ENCODE measurements at places on chromosomes 1 and 21. TPM values are rescaled to one million over a fixed set of nuclear protein-coding genes. Genes with fewer than 3 reads are reported as not detected.

The LRRC71 gene
- not detected for total RNA-seq

The AMPD1 gene
- total RNA-seq, result not detected

The GSTM1 gene
- 36.2 TPM for total RNA-seq

The PDE4DIP gene
- total RNA-seq, result 27.4 TPM

The CENPL gene
- total RNA-seq, result 3.8 TPM

The TMEM79 gene
- total RNA-seq, result 1.7 TPM

The RGS5 gene
- 1.6 TPM for total RNA-seq

The TMEM240 gene
- total RNA-seq, result 0.75 TPM

The SLC45A1 gene
- 0.88 TPM for total RNA-seq

DNA sequence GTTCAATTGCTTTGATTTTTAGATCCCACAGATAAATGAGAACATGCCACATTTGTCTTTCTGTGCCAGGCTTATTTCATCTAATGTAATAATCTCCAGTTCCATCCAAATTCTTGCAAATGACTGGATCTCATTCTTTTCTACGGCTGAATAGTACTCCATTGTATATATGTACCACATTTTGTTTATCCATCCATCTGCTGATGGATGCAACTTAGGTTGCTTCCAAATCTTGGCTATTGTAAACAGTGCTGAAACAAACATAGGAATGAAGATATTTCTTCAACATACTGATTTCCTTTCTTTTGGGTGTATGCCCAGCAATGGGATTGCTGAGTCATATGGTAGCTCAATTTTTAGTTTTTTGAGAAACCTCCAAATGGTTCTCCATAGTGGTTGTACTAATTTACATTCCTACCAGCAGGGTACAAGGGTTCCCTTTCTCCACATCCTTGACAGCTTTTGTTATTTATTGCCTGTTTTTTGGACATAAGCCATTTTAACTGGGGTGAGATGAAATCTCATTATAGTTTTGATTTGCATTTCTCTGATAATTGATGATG lies 344.4 kb downstream of the KCTD3 start:
- no peak for DNase-seq

DNA sequence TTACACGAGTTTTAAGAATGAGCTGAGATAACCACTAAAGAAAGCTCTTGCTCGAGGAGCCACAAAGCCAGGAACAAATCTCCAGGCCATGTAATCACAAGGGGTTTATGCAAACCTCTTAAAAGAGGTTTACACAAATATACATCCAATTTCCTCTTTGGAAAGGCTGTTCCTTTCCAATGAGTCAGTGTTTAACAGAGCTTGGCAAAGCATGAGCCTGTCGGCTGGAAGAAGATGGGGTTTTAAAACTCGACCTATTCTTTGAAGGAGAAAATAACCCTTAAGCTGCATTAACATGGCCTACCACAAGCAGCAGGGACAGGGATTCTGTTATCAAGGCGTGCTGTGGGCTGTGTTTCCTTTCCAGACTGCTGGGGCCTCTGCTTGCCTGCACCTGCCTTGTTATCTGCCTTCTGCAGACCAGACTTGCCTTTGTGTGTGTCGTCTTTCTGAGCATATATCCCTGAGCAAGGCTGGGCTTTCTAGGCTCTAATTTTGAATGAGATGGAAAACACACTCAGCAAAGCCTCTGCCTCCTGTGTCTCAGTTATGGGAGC lies 40.6 kb upstream of the CYP2J2 start:
- no peak for DNase-seq

DNA sequence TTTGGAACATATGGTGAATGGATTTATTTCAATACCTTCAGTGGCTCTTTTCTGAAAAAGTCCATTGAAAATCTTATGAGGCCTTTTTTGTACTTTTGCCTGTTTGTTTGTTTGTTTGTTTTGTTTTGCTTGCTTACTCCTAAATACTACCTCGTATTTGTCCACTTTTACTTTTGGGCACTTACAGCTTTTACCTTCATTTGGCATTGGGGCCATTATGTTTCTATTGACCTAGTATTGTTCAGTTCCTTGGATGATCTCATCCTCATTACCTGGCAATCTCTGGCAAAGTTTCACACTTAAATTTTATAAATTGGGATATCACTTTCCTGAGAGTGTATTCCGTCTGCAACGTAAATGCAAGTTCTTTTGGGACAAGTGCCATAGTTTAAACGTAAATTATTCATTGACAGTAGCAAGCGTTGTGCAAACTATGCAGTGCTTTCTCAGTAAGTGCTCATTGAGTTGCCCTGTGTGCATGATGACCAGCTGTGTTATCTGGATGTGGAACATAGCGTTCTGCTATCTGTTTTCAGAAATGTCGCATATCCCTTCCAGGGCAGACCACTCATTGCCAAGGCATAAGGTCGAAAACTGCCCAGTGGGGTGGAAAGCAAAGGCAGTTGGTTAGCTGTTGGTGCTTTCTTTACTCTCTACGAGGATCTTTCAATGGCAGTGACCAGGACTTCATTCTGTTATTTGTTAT lies 51.1 kb downstream of the LRRC8D start:
- no peak for DNase-seq

DNA sequence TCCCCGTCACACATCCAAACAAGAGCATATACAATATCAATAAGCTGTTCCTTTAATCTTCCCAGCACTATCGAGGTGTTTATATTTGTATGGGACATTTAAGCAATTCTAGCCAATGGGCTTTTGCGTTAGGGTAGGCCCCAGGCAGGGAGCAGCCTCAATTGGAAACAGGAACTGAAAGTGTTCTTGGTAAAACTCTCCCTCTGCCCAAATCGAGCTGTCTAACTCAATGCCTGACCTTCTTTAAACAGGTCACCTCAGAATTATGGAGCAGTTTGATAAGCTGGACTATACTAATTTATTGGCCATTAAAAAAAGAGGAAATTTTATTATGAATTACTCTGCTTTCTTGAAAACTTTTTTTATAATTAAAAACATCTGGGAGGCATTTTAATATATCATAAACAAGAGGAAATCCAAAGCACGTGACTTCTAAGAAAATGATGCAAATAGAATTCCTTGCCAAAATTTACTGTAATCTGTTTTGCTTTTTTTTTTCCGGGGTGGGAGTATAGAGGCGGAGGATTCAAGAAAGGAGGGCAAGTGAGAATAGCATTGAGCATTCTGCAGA lies 498.1 kb downstream of the LMO4 start:
- DNase-seq, result no peak

GRCh38 chr1:6601923-6602668 lies 573 bp downstream of the KLHL21 start:
- peak; percentile 63 for DNase-seq

GRCh38 chr21:35332841-35333426 lies 283.8 kb upstream of the RUNX1 start:
- DNase-seq, result no peak

- no peak for DNase-seq
Measured at GRCh38 chr1:63873751-63874150, 99.9 kb downstream of the ROR1 start.

GRCh38 chr1:169924063-169924462 lies 30.4 kb upstream of the SCYL3 start:
- no peak for DNase-seq

DNA sequence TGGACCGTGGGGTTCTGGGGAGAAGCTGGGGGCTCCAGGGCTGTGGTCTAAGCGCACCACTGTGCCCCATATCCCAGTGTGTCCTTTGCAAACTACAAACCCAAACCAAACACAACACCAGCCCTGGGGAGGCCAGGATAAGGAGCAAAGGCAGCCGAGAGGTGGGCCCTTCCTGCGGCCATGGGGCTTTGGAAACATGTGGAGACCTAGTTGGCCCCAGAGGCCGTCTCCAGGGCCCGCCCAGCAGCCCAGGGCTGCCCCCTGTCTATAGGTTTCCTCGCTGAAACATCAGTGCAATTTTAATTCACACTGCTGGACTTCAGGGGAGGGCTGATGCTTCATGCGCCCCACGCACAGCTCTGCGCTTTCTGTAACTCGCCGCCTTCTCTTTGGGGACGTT lies 61.3 kb downstream of the PRDM16 start:
- DNase-seq, result no peak

- DNase-seq, result no peak
Measured at GRCh38 chr1:31346785-31347184, 26.1 kb downstream of the FABP3 start.

GRCh38 chr1:154324669-154325582 lies at the start of gene ATP8B2:
Gene ATP8B2, plus strand, starts transcription at chr1:154325525. Its CDS starts 2,617 bp downstream, at chr1:154328142.
- DNase-seq, result peak; percentile 85

- no peak for DNase-seq
Measured at GRCh38 chr1:62361431-62361830, 42.2 kb upstream of the KANK4 start.

DNA sequence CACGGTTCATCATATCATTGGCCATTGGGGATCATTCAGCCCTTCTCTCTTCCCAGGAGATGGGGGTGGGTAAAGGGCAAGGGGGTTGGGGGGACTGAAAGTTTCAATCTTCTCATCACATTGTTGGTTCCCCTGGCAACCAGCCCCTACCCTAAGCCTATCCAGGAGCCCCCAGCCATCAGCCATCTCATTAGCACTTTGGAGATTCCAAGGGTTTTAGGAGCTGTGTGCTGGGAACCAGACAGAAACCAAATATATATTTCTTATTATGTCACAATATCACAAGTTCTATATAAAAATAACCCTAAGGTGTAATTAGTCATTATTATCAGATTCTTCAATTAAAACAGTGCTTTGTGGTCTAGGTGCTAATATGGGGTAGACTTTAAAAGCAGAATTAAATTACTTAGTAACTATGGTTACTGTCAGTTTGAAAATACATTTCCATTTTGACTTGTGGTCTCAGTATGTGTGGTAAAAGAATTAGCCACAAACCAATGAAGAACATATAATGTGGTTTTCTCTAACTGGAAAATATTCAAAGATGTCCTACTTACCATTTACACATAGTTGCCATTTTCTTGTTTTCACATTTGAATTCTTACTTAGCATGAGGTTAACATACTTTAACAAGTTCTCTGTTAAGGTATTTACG lies 28.1 kb downstream of the IL23R start:
- DNase-seq, result peak; percentile 73

GRCh38 chr1:85319931-85320330 lies 43.5 kb upstream of the BCL10 start:
- DNase-seq, result no peak

- peak; percentile 28 for DNase-seq
Measured at GRCh38 chr1:224168859-224169380, 14.1 kb upstream of the DEGS1 start.

DNA sequence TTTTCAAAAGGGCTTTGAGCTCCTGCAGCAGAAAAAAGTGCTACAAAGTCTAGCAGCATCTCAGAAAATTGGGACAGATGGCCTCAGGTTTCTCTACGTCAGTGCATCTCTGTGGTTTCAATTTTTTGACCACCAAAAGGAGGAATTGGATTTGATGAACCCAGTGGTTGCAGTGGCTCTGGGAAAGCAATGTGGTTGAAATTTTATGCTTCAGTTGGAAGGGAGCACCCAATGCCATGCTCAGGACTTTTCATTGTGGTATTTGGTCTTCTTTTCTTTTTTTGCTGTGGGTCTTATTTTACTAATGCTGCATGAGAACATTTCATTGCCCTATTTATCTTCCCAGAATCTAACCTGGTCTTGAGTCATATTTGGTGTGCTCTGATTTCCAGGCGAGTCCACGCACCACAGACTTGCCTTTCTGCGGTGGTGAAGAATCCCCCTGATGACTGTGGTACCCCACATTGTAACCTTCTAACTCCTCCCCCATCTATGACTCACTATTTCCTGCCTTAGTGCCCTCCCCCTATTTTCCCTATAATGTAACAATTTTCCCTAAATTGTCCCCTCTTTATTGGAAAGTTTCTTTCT lies 56.7 kb downstream of the S1PR1 start:
- no peak for DNase-seq

GRCh38 chr1:3068564-3069431 lies at the start of gene PRDM16:
Gene PRDM16, plus strand, starts transcription at chr1:3069203. Its CDS starts 57 bp downstream, at chr1:3069260.
- DNase-seq, result no peak

DNA sequence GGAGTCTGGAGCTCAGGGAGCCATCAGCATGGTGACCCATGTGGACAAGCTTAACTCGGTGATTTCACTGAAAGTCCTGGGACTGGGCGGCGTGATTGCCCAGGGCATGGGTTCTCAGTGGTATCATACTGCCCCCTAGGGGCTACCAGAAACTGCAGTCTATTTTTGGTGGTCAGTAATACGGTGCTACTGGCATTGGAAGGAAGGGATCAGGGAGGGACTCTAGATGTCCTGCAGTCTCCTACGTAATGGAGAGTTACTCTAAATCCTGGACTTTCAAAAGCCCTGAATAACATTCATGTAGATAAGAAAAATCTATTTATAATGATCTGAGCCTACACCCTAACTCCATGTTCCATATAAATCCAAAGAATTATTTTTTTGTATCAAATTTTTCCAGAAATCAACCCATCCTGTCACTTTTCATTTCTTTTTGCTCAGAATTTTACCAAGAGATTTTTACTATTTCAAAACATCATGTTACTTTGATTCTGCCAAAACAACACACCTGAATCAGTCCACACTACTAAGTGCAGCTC lies 37.3 kb downstream of the PABPC4 start:
- peak; percentile 7 for DNase-seq

- DNase-seq, result no peak
Measured at GRCh38 chr21:43645136-43645891, 14.0 kb downstream of the HSF2BP start.

- DNase-seq, result no peak
Measured at GRCh38 chr1:43622901-43623780, 26.8 kb upstream of the KDM4A start.

DNA sequence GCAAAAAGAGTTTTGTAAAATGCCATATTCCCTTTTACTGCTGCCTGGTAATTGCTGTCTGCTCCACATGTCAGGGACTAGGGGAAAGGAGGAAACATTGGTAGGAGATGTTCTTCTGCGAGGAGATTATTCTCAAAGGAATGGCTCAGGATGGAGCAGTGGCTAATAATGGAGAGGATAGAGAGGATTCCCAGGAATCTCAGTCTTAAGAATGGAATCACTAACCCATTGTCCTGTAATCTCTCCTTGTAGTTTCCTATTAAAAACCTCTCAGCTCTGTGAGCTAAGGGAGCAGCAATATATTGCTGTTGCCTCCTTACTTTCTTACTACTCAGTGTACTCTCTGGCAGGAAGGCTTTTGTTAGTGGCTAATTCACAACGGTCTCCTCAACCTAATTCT lies 175.4 kb downstream of the HS2ST1 start:
- DNase-seq, result no peak

- DNase-seq, result peak; percentile 46
Measured at GRCh38 chr1:95118067-95118499, 928 bp downstream of the TLCD4 start.

GRCh38 chr21:33802481-33802880 lies 113.1 kb downstream of the ATP5PO start:
- DNase-seq, result no peak

DNA sequence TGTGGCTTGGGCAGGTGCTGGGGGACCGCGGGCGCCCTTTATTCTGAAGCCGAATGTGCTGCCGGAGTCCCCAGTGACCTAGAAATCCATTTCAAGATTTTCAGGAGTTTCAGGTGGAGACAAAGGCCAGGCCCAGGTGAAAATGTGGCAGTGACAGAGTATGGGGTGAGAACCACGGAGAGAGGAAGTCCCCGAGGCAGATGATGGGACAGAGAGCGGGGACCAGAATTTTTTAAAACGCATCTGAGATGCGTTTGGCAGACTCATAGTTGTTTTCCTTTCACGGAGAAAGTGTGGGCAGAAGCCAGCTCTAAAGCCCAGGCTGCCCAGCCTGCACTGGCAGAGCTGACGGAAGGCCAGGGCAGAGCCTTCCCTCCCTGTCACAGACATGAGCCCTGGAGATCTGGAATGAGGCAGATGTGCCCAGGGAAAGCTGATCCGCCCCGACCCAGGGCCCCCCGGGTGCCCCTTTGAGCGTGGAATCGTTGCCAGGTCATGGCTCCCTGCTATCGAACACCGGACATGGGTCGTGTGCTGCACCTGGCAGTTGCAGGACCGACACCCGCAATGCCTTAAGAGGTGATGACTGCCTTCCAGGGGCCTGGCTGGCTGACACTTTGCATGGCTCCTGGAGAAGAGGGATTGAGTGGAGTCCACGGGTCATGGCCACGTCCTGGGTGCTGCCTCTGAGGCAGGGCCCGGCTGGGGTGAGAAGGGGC lies 6.5 kb upstream of the SLX9 start:
- no peak for DNase-seq

Data from CD4-positive, alpha-beta T cell (primary cell).